ENCODE measurements at places on chromosomes 16 and 17. TPM values are rescaled to one million over a fixed set of nuclear protein-coding genes. Genes with fewer than 3 reads are reported as not detected.
A peak's percentile ranks its signal among the peaks of the same experiment; 100 is the strongest.

GRCh38 chr17:57874434-57875289 is 24.8 kb upstream of the MRPS23 start:
- peak overlapping the region; percentile 7 for H3K4me3 ChIP-seq
- peaks cover 56% of the 10 kb centered on the region for H3K36me3 ChIP-seq
- H3K27ac ChIP-seq = peak overlapping the region; percentile 97
- peaks cover 3% of the 10 kb centered on the region for H3K4me1 ChIP-seq
- peak; percentile 42 for DNase-seq
- no peaks in the 10 kb centered on the region for H3K27me3 ChIP-seq

GRCh38 chr16:89191033-89191900 is 9.1 kb downstream of the SLC22A31 start:
- no peak overlapping the region for H3K4me3 ChIP-seq
- H3K27ac ChIP-seq = no peak overlapping the region

DNA sequence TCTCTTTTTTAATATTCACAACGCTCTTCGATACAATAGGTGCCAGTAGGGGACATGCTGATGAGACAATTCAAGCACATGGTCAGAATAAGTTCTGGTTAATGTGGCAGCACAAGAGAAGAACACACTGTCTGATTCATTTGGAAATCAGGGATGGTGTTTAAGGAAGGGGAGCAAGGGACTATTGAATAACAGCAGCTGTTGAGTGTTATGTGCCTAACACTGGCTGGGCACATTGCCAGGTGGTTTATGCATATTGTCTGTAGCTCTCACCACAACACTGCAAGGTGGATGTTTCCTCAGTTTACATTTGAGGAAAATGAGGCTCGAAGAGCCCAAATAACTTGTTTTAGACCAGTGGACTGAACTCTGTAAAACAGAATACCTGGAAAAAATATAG is 44.2 kb downstream of the LYRM9 start:
- DNase-seq = no peak
- H3K27ac ChIP-seq = no peak overlapping the region
- H3K4me1 ChIP-seq = no peaks in the 10 kb centered on the region
- no peak overlapping the region for H3K4me3 ChIP-seq
- peaks cover 6% of the 10 kb centered on the region for H3K36me3 ChIP-seq

DNA sequence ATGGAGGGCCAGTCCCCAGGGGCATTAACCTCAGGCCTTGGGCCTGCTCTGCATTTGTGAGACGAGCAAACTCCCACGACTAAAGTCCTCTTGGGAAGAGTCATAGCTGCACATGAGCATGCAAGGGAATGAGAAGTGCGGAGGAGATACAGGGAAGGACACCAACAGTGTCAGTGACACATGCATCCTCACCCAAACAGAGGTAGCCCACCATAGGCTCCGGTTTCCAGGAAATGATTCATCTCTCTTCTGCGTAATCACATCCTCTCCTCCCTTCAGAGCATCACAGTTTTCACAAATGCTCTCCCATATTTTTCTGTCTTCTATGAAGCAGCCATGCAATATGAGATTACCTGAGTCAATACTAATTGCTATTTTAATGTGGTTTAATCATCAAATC is 725.7 kb upstream of the GOT2 start:
- H3K36me3 ChIP-seq = no peaks in the 10 kb centered on the region
- H3K4me1 ChIP-seq = no peaks in the 10 kb centered on the region
- no peak for DNase-seq

DNA sequence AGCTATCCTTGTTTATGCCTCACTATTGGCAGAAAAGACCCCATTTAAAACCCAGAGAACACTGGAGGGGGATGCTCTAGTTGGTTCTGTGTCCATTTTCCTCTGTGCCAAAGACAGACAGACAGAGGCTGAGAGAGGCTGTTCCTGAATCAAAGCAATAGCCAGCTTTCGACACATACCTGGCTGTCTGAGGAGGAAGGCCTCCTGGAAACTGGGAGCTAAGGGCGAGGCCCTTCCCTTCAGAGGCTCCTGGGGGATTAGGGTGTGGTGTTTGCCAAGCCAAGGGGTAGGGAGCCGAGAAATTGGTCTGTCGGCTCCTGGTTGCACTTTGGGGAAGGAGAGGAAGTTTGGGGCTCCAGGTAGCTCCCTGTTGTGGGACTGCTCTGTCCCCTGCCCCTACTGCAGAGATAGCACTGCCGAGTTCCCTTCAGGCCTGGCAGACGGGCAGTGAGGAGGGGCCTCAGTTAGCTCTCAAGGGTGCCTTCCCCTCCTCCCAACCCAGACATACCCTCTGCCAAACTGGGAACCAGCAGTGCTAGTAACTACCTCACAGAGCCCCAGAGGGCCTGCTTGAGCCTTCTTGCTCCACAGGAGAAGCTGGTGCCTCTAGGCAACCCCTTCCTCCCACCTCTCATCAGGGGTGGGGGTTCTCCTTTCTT is 56.1 kb downstream of the IGF2BP1 start:
- no peaks in the 10 kb centered on the region for H3K36me3 ChIP-seq
- H3K27me3 ChIP-seq = no peaks in the 10 kb centered on the region
- H3K4me1 ChIP-seq = no peaks in the 10 kb centered on the region
- DNase-seq = no peak
- no peak overlapping the region for H3K27ac ChIP-seq
- H3K4me3 ChIP-seq = no peak overlapping the region

- DNase-seq = peak; percentile 61
- H3K27ac ChIP-seq = peak overlapping the region; percentile 37
- no peaks in the 10 kb centered on the region for H3K27me3 ChIP-seq
- H3K36me3 ChIP-seq = no peaks in the 10 kb centered on the region
- H3K4me1 ChIP-seq = no peaks in the 10 kb centered on the region
Measured at GRCh38 chr16:48491517-48491916, 106.3 kb upstream of the SIAH1 start.

DNA sequence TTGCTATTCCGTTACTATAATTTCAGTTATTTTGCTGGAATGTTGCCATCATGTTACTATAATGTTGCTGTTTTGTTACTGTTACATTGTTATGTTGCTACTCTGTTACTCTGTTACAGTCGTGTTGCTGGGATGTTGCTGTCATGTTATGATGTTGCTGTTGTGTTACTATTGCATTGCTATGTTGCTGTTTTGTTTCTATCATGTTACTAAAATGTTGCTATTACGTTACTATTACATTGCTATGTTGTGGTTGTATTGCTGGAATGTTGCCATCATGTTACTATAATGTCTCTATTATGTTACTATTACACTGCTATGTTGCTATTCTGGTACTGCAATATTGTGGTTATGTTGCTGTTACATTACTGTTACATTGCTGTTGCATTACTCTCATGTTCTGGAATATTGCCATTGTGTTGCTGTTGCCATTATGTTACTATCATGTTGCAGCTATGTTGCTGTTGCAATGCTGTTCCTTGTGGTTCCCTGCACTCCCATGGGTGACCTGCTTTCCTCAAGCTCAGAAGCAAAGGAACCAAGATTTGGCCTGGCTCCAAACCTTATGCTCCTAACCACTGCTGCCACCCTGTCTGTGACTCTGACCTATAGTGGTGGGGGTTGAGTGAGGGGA is 64.4 kb downstream of the ABCC6 start:
- H3K36me3 ChIP-seq = no peaks in the 10 kb centered on the region
- no peaks in the 10 kb centered on the region for H3K27me3 ChIP-seq
- H3K4me1 ChIP-seq = no peaks in the 10 kb centered on the region
- no peak overlapping the region for H3K27ac ChIP-seq
- no peak overlapping the region for H3K4me3 ChIP-seq
- DNase-seq = no peak

DNA sequence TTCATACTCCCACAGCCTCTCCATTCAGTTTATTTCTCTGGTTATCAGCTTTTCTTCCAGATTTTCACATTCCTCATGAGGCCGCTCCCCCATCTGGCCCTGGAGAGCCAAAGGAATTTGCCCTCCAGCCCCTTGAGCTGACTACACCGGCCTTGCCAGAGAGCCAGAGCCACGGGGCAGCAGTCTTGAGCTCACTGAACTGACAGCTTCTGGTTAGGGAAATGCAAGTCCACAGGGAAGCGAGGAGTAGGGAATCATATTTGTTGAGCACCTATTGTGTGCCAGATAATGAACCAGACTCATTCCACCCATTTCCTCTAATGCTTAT is 102.4 kb downstream of the ABCC12 start:
- no peak overlapping the region for H3K4me3 ChIP-seq
- H3K4me1 ChIP-seq = no peaks in the 10 kb centered on the region
- DNase-seq = no peak
- no peaks in the 10 kb centered on the region for H3K27me3 ChIP-seq
- H3K27ac ChIP-seq = no peak overlapping the region

- no peaks in the 10 kb centered on the region for H3K4me1 ChIP-seq
- no peaks in the 10 kb centered on the region for H3K27me3 ChIP-seq
- no peak for DNase-seq
- H3K27ac ChIP-seq = no peak overlapping the region
Measured at GRCh38 chr17:11948789-11949188, 48.5 kb downstream of the ZNF18 start.

- H3K27ac ChIP-seq = no peak overlapping the region
- no peak for DNase-seq
- peaks cover 9% of the 10 kb centered on the region for H3K4me1 ChIP-seq
- H3K36me3 ChIP-seq = peaks cover 56% of the 10 kb centered on the region
- H3K4me3 ChIP-seq = no peak overlapping the region
Measured at GRCh38 chr17:42775534-42776098, 2.4 kb downstream of the VPS25 start.

DNA sequence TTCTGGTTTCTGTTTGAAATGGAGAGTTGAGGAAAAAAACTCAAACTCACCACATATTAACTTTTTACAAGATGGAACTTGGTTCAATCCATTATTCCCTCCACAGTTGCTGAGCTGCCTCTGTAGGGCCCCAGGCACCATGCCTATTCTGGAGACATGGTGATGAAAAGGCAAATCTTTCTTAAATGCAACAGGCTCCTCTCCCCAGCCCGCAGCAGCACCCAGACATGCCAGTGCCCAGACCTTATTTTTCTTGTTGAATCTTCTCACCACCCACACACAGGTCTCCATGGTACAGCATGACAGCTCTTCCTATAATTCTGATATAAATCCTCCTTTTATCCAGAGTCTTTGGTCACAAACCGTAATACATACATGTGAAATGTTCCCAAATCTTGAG is 7.6 kb downstream of the CYTH1 start:
- no peak overlapping the region for H3K4me3 ChIP-seq
- H3K4me1 ChIP-seq = peaks cover 3% of the 10 kb centered on the region
- no peaks in the 10 kb centered on the region for H3K27me3 ChIP-seq
- H3K36me3 ChIP-seq = no peaks in the 10 kb centered on the region
- no peak overlapping the region for H3K27ac ChIP-seq

- no peaks in the 10 kb centered on the region for H3K36me3 ChIP-seq
- no peak overlapping the region for H3K4me3 ChIP-seq
- H3K27ac ChIP-seq = no peak overlapping the region
- H3K27me3 ChIP-seq = no peaks in the 10 kb centered on the region
- H3K4me1 ChIP-seq = no peaks in the 10 kb centered on the region
Measured at GRCh38 chr17:65529040-65529633, 32.3 kb downstream of the AXIN2 start.

Gene CHD9NB
- total RNA-seq = 7.6 TPM

Gene ZNF597
- 2.7 TPM for total RNA-seq

Gene TMEM88
- total RNA-seq = 25.1 TPM

Gene RAMP2
- 113 TPM for total RNA-seq

Gene MAPK7
- total RNA-seq = 41.6 TPM

Gene PROCA1
- 6.3 TPM for total RNA-seq
